ENCODE measurements at places on chromosomes 4 and X.

DNA sequence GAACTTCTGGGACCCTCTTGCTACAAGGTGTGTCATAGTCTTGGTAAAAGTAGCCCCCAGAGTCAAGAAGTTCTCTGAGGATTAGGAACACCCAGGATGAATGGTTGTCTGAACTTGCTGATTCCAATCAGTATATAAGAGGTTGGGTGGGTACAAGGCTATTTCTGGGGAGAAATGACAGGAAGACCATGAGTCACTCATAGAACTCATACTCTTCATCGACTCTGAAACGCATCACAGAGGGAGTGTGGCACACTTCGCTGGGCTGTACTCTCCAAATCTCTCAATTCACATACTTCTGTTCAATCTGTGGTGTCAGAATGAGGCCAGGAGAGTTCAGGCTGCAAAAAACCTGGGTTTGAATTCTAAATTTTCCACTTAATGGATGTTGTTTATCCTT is 193.2 kb upstream of the LEF1 start:
- DNase-seq = no peak

DNA sequence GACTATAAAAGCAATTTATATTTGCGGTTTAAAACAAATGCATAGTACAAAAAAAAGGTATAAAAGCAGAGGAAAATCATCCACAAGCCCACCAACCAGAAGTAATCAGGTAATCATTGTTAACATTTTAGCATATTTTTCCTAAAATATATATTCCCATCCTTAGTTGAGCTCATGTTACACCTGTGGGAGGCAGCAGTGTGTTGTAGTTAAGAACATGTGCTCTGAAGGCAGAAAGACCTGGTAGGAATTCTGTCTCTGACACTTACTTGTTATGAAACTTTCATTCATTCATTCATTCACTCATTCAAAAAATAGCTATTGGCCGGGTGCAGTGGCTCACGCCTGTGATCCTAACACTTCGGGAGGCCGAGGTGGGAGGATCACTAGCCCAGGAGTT is 15.4 kb upstream of the CDKL5 start:
- peak; percentile 36 for DNase-seq

GRCh38 chr4:66639361-66639760 is 905.9 kb downstream of the CENPC start:
- no peak for DNase-seq

DNA sequence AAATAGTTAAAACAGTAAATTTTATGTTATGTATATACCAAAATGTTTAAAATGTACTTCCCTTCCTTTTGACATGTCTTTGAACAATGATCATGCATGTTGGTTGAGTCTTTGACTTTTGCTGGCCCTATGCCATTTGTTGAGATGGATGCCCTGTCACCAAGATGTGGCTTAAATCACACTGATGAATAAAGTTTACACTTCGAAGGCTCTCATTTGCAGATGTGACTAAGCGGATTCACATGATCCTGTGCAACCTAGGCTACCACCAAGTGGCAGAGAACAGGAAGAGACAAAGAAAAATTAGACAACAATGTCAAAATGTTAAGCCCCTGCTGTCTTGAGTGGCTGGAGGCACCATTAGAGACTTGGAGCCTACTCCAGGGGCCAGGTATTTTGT is 139.9 kb downstream of the RAB28 start:
- no peak for DNase-seq

DNA sequence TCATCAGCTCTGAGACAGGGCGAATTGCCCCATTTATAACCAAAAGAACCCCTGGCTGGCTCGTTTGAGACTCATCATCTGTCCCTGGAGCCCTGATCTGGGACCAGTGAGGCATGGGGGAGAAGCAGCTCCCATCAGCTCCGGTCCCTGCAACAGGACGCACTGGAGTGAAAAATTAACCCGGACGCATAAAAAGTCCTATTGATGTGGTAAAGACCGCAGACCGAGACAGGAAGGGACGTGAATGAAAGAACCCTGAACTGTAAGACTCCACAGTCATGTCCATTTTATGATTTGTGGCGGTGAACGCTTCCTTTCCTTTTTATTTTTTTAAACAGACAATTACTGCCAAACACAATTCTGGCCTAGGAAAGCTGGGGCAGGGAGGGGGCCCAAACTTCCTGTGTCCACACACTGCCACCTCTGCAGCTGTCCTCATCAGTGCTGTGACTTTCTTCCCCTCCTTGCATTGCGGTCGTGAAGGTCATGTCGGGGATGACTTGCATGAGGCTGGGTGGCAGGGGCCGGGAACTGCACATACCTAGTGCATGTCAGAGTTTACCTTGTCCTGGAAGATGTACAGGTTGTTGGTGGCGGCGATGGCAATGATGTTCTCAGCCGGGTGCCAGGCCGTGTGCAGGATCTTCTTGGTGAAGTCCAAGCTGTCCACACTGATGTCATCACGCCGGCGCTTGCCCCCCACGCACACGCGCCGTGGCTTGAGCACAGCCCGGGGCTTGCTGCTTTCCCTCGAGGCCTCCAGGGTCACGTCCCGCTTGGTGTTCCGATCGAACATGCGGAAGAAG is 53.3 kb downstream of the WFS1 start:
- no peak for DNase-seq

GRCh38 chr4:81963015-81963762 is 410.6 kb downstream of the HNRNPD start:
- DNase-seq = no peak

DNA sequence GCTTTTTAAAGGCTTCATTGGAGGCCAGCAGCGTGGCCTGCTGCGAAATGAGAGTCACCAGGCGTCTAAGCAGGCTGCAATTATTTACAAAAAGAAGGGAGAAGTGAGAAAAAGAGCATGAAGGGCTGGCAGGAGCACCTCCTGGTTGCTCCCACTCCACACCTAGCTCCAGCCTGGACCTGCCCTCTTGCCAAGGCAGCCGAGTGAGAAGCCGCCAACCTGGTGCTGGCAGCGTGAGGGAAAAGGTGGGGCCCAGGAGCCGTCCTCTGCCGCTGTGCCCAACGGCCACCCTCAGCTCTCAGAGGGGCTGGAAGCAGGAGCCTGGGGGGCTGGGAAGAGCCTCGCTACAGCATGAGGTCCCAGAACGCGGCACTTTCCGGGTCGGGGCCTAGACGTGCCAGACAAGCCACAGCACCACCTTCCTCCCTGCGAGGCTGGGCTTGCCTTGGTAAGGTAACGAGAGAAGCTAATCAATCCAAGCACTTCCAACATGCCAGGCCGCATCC is 16.3 kb downstream of the SLC6A8 start:
- DNase-seq = no peak

- DNase-seq = no peak
Measured at GRCh38 chr4:172985552-172985951, 183.1 kb upstream of the GALNT7 start.

GRCh38 chr4:40455340-40455902 is 120.3 kb downstream of the CHRNA9 start:
- no peak for DNase-seq

DNA sequence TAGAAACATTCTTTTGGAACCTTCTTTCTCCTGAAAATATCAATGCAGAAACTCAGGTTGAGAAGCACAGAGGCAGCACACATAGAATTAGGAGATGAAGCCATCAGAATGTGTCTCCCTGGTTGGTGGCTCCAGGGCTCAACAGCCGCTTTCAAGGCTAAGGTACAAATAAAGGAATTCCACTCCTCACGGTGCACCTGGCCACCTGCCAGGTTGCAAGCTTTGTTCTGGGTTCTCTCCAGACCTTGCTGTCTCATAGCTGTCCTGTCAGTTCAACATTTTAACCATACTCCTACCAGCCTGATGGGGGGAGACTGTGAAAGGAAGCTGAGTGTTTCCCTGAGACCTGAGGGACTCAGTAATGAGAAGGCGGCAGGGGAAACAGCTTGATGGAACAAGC is 96.3 kb upstream of the HPF1 start:
- no peak for DNase-seq

DNA sequence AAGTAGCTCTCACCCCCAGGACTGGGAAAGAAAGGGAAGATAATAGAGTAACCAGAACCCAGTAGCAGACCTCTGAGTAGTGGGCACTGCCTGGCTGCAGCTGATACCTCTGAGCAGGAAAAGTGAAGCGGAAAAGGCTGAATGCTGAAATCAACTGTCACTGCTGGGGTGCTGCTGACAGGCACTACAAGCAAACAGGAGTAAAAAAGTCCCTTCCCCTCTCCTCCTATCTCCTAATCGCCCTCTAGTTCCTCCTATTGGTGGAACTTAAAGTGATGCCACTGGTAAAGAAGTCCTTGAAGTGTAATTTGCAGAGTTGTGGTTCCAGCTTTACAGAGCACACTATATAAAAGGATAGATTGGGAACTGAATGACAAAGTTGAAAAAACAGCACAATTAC is 32.8 kb upstream of the GLRB start:
- DNase-seq = peak; percentile 34

GRCh38 chr4:163167333-163167626 is 590 bp upstream of the NAF1 start:
- no peak for DNase-seq

GRCh38 chr4:127606823-127607222 is 25.9 kb upstream of the INTU start:
- no peak for DNase-seq

DNA sequence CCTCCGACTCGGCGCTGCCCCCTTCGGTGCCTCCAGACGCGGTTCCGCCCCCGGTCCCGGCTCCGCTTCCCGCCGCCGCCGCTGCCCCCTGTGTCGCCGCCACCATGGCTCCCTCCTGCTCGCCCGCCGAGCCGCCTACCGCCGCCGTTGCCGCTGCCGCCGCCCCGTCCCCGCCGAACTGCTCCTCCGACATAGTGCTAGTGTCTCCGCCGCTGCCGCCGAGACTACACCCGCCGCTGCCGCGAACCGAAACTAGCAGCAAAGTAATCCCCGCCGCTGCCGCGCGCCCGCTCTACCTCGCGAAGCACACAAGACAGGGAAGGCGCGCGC is 340 bp downstream of the HNRNPD start:
- DNase-seq = no peak

- DNase-seq = no peak
Measured at GRCh38 chrX:48663241-48663640, 20.4 kb upstream of the WAS start.

DNA sequence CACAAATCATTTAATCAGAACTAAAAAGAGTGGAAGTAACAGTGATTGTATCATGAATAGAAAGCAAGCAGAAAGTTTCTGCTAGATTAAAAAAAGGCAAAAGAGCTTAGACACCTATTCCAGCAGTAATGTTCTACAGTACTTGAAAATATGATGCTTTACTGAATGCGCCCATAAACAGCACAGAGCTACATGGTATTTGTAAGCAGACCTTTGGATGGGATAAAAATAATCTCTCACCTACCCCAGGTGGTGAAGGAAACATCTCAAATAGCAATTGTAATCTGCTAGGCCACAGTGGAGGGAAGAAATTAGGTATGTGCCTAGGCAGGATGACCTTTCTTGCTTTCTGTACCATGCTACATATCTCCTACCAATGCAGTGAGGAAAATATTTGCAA is 280.9 kb upstream of the PRKX start:
- DNase-seq = no peak

DNA sequence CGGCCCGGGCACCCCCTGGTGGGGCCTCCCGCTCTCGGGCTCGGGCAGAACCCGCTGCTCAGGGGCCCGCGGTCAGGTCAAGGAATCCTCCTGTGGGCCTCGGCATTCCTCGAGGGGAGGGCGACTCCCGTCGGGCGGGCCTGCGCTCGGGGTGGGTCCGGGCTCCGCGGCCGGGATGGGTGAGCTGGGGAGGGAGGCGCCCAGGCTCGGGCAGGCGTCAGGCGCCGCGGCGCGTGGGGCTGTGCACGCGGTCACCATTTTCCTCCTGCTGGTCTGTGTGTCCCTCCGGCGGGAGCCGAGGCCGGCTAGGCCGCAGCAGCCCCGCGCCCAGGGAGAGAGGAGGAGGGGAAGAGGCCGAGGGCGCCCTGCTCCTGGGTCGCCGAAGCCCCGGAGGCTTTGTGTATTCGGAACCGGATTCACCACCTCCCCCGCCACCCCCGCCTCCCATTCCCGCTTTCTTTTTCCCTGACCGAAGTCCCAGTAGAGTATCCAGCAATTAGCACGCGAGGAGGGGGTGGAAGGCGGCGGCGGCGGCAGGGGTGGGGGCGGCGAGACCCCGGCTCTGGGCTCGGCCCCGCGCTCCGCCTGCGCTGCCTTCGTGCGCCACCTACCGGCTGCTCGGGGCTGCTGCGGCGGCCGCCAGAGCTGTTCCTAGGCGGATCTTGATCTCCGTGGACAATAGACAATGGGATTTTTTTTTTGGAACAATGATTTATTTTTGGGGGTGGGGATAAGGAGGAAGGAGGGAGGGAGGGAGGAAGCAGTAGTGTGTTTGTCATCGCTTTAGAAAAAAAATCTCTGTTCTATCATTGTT is 99.0 kb upstream of the MAML3 start:
- DNase-seq = peak; percentile 38

DNA sequence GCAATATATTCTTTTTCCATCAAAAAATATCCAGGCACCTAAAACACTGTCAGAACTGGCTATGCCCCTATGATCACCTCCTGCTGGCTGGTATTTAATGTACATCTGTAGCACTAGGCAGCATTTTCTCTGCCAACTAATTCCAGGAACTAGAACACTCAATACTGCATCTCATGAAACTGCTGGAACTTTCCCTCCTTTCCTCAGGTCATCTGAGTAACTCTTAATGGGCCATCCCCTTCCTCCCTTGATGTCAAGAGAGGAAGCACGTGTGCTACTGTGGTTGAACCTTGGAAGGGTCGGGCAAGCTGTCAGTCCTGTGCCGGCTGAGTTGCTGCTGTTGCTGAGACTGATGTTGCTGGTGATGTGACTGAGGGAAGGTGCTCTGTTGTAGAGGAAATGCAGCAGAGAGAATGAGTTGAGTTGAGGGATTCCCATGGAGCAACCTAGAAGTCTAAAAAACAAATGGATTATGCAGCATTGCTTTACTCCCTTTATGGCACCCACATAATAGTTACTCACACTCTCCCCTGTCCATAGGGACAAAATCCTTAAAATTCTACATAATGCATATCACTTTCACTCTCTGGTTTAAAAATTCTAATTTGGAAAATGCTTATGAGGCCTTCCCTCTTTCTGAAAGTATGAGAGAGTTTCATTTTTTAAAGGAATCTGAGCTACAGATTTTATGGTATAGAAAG is 39.5 kb downstream of the TMEM165 start:
- DNase-seq = no peak

DNA sequence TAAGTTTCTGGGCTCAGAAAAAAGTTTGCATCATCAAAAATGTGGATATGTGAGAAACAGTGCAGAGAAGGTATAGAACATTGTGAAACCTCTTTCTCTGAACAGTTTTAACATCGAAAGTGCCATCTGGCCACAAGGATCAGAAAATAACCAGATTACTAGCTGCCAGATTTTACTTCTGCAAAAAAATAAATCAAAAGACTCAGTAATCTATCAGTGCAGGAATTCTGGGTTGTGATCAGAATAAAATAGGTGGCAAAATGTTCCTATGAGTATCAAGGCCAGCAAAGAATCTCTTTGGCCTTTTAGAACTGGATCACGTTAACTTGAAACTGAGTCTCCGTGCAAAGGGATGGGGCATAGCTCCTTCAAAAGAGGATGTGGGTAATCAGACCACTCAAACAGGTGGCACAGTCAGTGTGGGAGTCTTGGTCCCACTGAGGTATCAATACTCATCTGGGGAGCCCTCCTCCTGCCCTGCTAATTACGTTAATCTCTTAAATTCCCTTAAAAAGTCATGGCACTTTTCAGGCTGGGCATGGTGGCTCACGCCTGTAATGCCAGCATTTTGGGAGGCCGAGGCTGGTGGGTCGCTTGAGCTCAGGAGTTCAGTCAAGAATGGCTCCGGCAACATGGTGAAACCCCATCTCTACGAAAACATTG is 26.7 kb upstream of the RBM47 start:
- no peak for DNase-seq

GRCh38 chrX:116657071-116657470 is 194.3 kb upstream of the CT83 start:
- DNase-seq = no peak

Data from brain microvascular endothelial cell (primary cell).